ENCODE measurements at places on chromosomes 4 and X.

- peak; percentile 94 for DNase-seq
These were observed 33.5 kb downstream of the SMS start for GRCh38 chrX:21974011-21974385.

- DNase-seq: peak; percentile 60
These were observed 309.9 kb downstream of the ARAP2 start for GRCh38 chr4:35934320-35934981.

DNA sequence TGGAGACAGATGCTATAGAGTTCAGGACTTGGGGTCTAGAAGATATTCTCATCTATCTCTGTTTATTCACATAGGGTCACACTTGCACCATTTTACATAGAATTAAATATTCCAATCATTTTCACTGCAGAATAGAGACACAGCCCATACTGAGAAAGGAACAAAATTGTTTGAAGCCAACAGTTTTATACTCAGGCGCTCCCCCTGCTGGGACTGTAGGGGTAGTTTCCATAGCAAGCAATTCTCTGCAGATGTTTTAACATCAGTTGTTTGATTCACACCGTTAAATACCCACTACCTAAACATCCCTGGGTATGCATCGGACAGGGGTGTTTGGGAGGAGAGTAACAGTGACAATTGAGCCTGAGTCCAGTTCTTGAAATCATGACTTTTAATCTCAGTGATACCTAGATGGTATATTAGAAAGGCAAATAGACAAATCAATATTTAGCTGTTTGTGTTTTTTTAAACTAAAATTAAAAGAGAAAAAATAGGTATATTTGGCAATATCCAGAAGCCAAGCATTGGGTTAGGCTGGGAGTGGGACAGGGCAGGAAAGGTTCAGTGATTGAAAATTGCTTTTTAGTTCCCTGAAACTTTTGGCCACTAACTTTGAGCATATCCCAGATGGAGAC lies 33.8 kb downstream of the LONRF3 start:
- peak; percentile 65 for DNase-seq

GRCh38 chr4:54852602-54853001 lies 194.8 kb downstream of the KIT start:
- DNase-seq: no peak

- no peak for DNase-seq
These were observed 36.5 kb downstream of the SHOX start for GRCh38 chrX:666762-667720.

DNA sequence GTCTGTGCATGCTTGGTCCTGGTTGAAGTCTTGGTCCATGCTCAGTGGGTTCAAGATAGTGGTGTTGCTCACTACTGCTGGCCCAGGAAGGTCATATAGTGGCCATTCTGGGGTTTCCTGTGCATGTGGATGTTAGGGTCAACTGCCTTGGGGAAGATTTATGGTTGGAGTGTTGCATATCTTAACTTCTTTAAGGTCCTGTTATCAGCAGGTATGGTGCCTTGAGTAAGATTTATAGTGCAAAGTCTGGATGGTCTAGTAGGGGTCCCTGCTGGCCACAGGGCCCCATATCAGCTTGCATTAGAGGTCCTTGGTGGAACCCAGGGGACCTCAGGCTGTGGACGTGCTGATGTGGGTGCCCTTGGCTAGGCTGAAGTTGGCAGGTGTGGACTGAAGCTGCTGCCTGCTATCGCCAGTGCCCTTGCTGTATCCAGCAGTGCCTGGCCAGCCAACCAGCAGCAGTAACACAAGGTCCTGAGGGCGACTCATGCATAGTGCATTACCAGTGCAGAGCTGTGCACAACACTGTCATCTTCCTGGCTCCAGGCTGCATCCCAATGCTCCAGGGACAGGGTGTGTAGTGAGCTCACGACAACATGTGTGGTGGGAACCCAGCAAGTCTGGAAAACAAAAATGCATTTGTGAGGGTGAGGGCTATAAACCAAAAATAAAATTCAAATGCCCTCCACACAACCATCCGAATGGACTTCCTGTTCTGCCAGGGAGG lies 61.0 kb downstream of the BEX3 start:
- no peak for DNase-seq

All from HT-29 (cell line).